ENCODE measurements at places on chromosomes 2 and 18.

DNA sequence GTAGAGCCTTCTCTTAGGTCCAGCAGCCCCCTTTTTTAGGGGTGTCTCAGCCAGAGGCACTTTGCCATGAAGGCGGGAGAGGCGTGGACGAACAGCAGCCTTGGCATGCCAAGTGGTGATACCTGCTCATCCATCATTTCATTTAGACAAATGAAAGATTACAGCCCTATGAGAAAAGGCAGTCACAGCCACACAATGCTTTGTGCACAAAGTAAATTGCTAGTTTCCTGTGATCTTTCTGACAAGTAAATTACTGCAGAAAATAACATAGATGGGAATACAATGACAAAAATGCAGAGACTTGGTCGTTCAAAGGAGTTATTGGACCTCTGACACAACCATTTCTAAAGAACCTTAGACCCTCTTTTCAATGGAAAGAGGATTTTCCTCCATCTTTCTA, 94.9 kb downstream of the RND3 start:
- DNase-seq = no peak

GRCh38 chr18:52750995-52751394, 411.0 kb downstream of the DCC start:
- DNase-seq = no peak

- no peak for DNase-seq
Measured at GRCh38 chr2:9244985-9245544, 38.5 kb downstream of the ASAP2 start.

GRCh38 chr2:200515155-200515554, 5.3 kb upstream of the KCTD18 start:
- no peak for DNase-seq

- DNase-seq = no peak
Measured at GRCh38 chr2:159096901-159097300, 128.5 kb downstream of the TANC1 start.

DNA sequence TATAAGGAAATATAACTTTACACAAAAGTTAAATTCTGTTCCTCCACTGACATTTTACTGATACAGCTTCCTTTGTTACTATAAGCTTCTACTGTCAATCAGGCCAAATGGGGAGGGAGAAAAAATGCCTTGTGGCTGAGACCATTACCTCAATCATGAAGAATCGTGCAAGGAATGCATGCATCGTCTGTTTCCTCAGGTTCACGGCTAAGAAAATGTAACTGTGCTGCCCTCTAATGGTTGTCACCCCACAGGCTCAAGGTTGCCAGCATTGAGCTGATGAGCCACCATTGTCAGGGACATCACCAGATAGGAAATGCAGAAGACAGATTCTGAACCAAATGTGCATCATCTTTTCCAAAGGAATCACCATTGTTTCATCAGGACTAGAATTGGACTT, 426.9 kb downstream of the CDH2 start:
- DNase-seq = no peak

GRCh38 chr2:54380670-54381069, 75.5 kb upstream of the SPTBN1 start:
- no peak for DNase-seq

GRCh38 chr2:19351899-19352697, 6.3 kb downstream of the OSR1 start:
- no peak for DNase-seq

DNA sequence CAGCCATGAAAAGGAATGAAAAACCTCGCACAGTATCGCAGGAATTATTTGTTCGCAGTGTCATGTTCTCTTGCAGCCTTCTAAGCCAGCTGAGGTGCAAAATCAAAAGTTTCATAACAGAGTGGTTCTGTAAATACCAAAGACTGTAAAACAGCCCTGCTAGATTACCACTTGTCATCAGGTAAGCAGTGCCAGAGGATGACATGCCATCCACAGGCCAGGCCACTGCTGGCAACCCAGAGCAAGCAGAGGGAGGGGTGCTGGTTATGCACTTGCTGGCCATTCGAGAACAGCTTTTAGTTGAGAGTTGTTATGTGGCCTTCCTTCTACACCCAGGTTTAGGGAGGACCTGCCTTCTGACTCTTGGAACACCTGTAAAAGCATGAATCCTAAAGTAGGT, 114.3 kb upstream of the MGAT5 start:
- no peak for DNase-seq

- peak; percentile 7 for DNase-seq
Measured at GRCh38 chr2:233803292-233803911, 25.3 kb downstream of the MROH2A start.

DNA sequence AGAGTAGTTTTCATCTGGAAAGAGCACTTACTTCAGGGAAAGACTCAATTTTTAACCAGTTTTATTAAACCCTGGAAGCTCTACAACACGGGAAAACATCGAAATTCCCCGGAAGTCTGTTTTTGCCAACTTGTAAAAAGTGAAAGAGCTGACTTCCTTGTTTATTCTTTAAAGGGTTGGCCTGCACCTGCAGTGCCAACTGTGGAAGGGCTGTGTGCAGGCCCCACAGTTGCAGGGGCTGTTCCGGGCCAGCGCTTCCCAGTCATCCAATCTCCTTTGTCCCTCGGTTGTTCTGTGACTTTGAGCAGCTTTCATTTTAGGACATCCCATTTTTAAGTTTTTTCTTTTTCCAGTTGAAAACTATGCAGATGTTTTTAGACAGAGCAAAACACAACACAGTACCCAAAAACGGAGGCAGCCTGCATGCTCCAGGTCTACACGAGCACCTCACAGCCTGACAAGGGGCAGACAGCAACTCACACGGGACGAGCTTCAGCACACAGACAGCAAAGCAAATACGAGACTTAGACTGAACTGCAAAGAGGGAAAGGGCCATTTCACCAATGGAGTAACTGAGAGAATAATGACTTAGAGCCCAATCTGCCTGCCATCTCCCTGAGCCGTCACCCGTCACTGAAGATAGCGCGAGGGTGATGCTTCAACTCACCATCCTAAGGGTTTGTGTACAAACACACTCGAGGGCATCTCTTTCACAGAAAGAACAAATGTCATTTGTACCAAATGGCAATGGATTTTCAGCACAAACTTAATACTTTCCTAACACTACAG, 70.6 kb downstream of the EMILIN2 start:
- DNase-seq = no peak

GRCh38 chr2:85537600-85538506, 1.1 kb upstream of the MAT2A start:
- peak; percentile 54 for DNase-seq

- DNase-seq = no peak
Measured at GRCh38 chr2:159109517-159109916, 141.1 kb downstream of the TANC1 start.

DNA sequence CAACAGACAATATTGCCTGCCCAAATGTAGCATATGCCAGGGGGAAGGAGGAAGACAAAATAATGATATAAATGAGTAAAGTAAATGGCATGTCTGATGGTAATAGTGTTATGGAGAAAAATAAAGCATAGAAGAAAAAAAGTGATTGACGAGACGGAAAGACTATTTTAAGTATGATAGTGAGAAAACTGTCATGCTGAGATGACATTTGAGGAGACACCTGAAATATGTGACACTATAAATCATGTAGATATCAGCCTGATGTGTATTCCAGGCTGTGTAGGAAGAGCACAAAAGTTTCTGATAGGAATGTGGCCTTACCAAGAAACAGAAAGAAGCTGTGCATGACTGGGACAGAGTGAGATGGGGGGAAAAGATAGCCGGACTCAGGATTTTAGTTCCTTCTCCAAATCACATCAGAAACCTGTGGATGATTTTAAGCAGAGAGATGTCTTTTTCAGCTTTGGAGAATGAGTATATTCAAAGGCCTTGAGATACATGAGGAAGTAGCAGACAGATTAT, 387.3 kb upstream of the SYT4 start:
- no peak for DNase-seq

DNA sequence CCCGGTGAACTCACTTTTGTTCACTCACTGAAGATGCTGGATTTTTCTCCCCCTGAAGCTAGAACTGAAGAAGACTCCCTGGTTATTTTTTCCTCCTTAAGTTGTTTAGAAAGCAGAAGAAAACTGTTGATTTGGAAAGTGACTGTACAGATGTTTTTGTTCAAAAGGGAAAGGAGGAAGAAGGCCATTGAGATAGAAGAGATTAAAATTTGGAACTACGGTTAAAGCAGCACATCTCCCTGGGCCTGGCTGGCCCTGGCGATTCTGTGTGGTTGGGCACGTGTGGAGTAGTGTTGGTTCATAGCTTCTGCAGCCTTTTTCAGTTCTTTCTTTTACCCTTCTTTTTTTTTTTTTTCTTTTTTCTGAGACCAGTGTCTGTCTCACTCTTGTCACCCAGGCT, 109.2 kb downstream of the MAP4K4 start:
- DNase-seq = no peak

DNA sequence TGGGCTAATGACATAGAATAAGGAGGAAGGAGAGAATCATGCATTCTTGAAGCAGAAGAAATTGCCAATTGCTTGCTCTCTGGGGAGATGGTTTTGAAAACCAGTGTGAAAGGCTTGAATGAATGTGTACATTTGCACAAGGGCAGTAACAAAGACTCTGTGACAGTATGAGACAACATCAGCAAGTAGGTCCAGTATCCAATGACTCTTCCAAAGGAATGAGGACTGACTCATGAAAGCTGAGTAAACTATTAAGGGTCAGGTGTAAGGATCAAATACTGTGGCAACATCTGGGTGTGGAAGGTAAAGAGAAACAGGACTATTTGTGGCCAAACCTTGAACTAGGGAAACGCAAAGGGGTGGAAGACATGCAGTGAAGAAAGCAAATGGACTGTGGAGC, 886.0 kb upstream of the CHAC2 start:
- no peak for DNase-seq

- peak; percentile 18 for DNase-seq
Measured at GRCh38 chr2:64607381-64608304, 46.1 kb downstream of the SERTAD2 start.

GRCh38 chr2:156338578-156338977, 6.1 kb upstream of the NR4A2 start:
- DNase-seq = no peak

DNA sequence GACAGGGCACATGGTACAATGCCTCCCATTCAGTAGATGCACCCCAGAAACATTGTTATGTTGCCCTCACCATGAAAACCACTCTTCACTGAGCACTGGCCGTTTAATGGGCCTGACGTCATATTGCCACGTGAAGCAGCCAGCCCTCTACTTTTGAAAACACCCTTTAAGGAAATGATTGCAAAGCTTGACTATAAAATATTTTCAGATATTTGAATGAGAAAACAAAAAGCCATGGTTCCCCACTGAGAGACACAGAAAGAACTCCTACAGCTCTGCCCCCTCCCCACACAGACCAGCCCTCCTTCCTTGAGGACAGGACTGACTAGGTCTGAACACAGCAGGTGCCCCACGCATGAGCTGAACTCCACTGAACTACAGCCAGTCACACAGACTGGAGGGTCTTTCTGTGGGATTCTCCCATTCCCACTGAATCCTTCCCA, 349.1 kb downstream of the ANAPC1 start:
- DNase-seq = peak; percentile 28

GRCh38 chr2:168993538-168993937, 37.6 kb downstream of the ABCB11 start:
- DNase-seq = no peak

GRCh38 chr2:120132190-120132589, 91.0 kb downstream of the TMEM185B start:
- DNase-seq = no peak

DNA sequence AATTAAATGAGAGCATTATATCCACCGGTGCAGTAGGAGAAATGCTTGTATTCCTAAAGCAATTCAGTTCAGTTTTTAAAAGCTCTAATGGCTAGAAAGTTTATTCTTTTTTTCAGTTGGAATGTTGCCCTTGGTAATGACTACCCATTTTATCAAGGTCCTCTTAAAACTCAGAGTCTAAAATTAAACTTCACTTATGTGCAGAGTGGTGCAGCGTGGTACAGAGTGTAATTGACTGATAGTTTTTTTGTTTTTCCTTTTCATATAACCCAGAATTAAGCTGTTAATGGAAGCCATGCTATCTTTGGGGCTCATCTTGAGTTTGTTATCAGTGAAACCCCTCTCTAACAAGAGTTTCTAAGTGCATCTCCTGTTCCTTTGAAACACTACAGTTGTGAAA, 21.4 kb downstream of the NCOA1 start:
- no peak for DNase-seq

GRCh38 chr18:21760321-21760720, 19.7 kb downstream of the MIB1 start:
- no peak for DNase-seq

- DNase-seq = peak; percentile 56
Measured at GRCh38 chr18:51195451-51196117, 1.9 kb downstream of the MEX3C start.

DNA sequence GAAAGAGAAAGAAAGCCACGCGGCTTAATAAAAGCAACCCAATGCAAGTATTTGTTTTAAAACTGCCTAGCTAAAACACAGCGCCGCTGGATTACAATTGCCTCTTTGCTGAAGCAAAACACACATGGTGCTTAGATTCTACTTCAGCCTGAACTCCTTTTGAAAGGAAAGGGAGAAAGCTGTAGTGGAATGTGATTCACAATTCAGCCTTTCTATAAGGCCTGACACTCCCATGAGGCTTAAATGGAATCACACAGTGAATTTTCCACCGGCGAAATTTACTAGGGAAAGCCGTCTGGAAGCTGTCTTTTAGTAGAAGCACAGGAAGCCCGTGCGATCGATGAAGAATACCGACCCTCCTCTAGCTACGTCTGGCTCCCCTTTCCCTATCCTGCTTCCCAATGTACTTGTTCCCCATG, 348.0 kb downstream of the DLGAP1 start:
- DNase-seq = no peak

DNA sequence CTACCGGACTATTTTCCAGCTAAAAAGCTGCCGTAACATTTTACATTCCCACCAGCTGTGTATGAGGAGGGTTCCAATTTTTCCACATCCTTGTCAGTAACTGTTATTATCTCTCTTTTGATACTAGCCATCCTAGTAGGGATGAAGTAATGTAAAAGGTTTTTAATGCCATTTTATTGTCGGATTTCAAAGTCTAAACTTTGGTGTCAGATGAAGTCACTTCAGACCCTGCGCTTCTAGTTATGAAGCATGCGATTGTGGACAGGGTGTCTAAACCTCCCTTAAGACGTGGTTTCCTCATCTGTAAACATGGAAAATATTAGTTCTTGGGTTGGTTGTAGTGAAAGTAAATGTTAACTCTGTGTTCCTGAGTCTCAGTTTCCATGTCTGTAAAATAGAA, 4.7 kb downstream of the DGKD start:
- DNase-seq = no peak

GRCh38 chr2:110771547-110772382, 39.4 kb downstream of the ACOXL start:
- no peak for DNase-seq

- DNase-seq = peak; percentile 29
Measured at GRCh38 chr2:29295845-29296244, 180.6 kb downstream of the CLIP4 start.

DNA sequence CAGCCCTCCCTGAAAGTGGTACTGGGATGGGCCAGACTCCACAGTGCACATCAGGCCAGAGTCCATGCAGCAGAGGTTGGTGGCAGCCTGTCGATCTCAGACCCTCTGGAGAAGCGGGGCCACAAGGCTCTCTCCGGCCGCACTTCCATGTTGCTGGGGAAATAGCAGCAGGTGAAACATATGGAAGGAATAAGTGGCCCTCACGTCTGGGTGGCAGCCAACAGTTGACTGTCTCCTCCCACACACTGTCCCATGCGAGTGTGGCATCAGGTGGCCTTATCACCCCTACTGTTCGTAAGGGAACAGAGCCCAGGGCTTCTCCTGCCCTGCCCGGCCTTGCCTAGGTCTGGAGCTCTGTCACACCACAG, 58.1 kb upstream of the FOSL2 start:
- no peak for DNase-seq

All from activated naive CD4-positive, alpha-beta T cell treated with anti-CD3 and anti-CD28 coated beads, Interleukin-2, amount 10 ng/mL, durations not matched to agents 7 days and 5 days (primary cell).